ENCODE measurements at places on chromosomes 1 and 21.

DNA sequence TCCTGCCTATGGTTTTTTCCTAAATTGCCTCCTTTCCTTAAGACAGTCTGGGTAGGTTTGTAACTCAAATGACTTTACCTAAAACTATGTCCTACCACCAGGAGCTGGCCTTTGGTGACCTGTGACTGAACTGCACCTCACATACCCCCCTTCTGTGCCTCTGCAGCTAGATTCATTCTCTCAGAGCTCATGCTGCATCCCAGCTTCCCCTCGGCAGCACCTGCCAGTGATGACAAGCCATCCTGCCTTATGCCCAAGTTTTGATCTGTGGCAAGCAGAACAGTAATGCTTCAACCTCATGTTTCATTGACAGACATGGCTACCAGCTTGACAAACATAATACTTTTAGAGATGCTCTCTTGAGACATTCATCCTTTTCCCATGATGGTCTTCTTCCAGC is 141.9 kb downstream of the TSEN15 start:
- no peak for DNase-seq

GRCh38 chr1:100930494-100930893 is 34.6 kb downstream of the SLC30A7 start:
- no peak for DNase-seq

- no peak for DNase-seq
Measured at GRCh38 chr1:43331688-43332087, 5.9 kb upstream of the MPL start.

DNA sequence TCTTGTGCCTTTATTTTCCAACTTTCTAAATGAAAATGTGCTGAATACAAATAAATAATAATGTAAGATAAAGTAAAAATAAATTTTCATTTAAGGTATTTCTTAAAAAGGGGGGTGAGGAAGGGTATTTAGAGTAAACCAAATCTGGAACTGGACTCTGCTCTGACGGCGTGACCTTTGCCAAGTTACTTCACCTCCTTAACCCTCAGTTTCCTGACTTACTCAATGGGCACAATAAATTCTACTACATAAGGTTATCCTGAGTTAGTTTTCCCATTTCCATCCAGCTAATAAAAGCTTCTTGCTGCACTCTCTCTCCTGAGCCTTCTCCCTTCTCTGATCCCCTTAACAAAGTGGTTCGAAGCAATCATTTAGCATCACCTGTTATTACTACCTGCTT is 93.9 kb downstream of the NID1 start:
- DNase-seq = no peak

GRCh38 chr1:19817160-19817559 is 2.1 kb upstream of the RNF186 start:
- no peak for DNase-seq

- peak; percentile 82 for DNase-seq
Measured at GRCh38 chr1:161367684-161368400, at the start of gene CFAP126. Gene CFAP126 (minus strand): TSS chr1:161367876. CDS start chr1:161367868, 8 bp downstream.

GRCh38 chr1:64476251-64476952 is 6.5 kb downstream of the CACHD1 start:
- DNase-seq = peak; percentile 72

GRCh38 chr1:115219927-115220326 is 118.1 kb downstream of the NGF start:
- DNase-seq = peak; percentile 54

- DNase-seq = no peak
Measured at GRCh38 chr1:13622446-13622845, 38.8 kb downstream of the PDPN start.

Data from fibroblast of mammary gland (primary cell).